ENCODE measurements at places on chromosomes 6 and 20.

DNA sequence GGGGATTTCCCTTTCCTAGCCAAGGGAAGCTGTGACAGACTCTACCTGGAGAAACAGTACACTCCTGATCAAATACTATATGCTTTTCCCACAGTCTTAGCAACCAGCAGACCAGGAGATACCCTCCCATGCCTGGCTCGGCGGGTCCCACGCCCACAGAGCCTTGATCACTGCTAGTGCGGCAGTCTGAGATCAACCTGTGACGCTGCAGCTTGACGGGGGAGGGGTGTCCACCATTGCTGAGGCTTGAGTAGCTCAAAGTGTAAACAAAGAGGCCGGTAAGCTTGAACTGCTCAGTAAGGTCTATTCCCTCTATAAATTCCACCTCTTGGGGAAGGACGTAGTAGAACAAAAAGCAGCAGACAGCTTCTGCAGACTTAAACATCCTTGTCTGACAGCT, 63.2 kb downstream of the WASF1 start:
- no peak for DNase-seq
- no peaks in the 10 kb centered on the region for H3K36me3 ChIP-seq

DNA sequence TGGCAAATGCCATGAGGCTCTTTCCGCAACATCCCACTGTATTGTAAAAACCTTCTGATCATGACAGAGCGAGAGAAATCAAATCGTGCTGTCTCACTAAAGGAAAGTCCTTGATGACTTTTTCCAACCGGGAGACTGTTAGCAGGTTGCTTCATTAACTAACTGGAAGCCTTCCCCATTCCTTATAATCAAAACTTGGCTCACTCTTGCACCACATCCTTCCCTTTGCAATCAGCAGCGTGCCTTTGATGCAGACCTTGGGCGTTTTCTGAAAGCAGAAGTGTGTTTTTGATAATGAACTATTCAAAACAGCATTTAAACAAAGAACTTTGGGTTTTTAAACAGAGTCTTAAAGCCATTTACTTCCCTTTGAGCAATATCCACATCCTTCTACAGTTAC, 96.2 kb upstream of the CNR1 start:
- no peak overlapping the region for H3K4me3 ChIP-seq
- no peaks in the 10 kb centered on the region for H3K4me1 ChIP-seq
- no peaks in the 10 kb centered on the region for H3K36me3 ChIP-seq
- DNase-seq = no peak
- no peaks in the 10 kb centered on the region for H3K27me3 ChIP-seq

DNA sequence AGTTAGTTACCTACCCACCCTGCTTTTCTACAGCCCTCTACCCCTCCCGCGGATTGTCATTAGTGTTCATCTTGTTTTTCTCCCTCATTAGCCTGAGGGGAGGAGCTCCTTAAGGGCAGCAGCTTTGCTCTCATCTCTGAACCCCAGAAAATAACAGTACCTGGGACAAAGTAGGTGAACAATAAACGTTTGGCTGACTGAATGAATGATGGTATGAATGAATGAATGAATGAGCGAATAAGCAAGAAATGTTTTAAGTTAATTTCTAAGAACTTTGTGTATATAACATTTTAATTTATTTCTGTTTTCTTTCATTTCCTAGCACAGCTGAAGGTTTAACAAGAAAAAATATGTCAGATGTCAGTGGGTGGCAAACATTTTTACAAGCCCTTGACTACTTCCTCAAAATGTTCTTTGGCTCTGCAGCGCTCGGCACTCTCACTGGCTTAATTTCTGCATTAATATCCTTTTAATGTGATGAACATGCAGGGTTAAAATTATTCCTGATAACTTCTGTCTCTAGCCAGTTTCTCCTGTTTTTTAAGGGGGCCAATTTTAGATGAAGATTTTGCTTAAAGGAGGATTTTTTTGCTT, 50.1 kb downstream of the SLC9A8 start:
- peaks cover 40% of the 10 kb centered on the region for H3K36me3 ChIP-seq
- H3K4me1 ChIP-seq = peaks cover 5% of the 10 kb centered on the region
- no peak overlapping the region for H3K27ac ChIP-seq
- H3K4me3 ChIP-seq = no peak overlapping the region

- no peak for DNase-seq
- no peak overlapping the region for H3K4me3 ChIP-seq
- H3K27ac ChIP-seq = no peak overlapping the region
- H3K36me3 ChIP-seq = peaks cover 25% of the 10 kb centered on the region
- no peaks in the 10 kb centered on the region for H3K4me1 ChIP-seq
- H3K27me3 ChIP-seq = no peaks in the 10 kb centered on the region
Measured at GRCh38 chr6:166444446-166444845, 61.7 kb upstream of the MPC1 start.

GRCh38 chr20:51178153-51178552, 155.2 kb upstream of the KCNG1 start:
- H3K27ac ChIP-seq = no peak overlapping the region
- H3K4me1 ChIP-seq = no peaks in the 10 kb centered on the region
- no peak for DNase-seq

DNA sequence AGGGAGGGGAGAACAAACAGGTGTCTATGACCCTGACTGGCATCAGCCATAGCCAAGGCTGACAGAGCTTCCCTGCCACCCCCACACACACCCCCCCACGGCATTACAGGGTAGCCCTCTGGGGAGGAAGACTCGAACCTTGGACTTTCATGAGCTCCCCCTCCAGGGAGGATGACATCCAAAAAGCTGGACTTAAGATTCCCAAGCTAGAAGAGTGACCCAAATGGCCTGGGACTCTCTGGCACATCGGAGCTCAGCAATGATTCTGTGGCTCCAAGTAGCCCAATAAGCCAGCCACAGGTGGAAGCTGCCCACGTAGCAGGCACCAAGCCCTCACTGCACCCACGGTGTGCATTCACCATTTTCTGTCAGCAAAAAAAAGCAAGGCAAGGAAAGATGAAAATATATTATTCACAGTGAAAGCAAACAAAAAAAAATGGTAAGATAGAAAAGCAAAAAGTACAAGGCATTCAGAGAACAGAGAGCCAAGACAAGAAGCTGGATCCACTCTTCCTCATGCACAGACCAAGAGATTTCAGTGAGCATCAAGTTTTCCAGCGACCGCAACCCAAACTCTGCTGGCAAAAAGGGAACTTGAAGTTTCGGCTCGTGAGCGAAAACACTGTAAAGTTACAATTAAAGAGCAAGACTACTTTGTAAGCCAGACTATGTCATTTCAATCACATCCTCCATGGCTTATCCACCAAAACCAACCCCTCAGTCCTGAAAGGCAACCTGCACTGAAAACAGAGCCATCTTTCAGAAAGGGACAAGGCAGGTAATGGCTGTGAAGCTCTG, 10.9 kb downstream of the JAG1 start:
- no peak overlapping the region for H3K4me3 ChIP-seq
- H3K36me3 ChIP-seq = peaks cover 48% of the 10 kb centered on the region
- H3K27me3 ChIP-seq = no peaks in the 10 kb centered on the region
- no peak overlapping the region for H3K27ac ChIP-seq
- DNase-seq = peak; percentile 44
- H3K4me1 ChIP-seq = peaks cover 91% of the 10 kb centered on the region

GRCh38 chr20:63325554-63326313, 32.7 kb downstream of the COL20A1 start:
- peaks cover 55% of the 10 kb centered on the region for H3K27me3 ChIP-seq
- no peak overlapping the region for H3K4me3 ChIP-seq
- DNase-seq = no peak

- H3K4me1 ChIP-seq = no peaks in the 10 kb centered on the region
- H3K4me3 ChIP-seq = no peak overlapping the region
- DNase-seq = no peak
- H3K36me3 ChIP-seq = no peaks in the 10 kb centered on the region
Measured at GRCh38 chr6:10256113-10256690, 158.7 kb downstream of the TFAP2A start.

DNA sequence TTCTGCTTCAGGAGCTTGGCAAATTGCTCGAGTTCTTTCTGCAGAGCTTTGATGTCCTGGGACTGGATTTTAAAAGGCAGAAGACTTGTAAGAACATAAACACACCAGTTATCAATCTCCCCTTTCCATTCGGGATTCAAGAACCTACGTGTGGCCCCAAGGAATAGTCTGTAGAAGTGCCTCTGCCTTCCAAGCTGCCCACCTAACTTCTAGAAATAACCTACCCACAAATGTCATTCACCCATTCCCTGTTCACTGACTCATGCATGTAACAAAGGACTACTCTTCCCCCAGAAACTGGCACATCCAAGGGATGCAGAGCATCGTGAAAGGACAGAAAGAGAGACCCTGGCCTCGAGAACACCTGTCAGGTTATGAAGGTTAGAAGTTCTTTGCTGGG, 4.5 kb downstream of the POU5F1 start:
- no peaks in the 10 kb centered on the region for H3K4me1 ChIP-seq
- H3K4me3 ChIP-seq = no peak overlapping the region
- H3K27ac ChIP-seq = no peak overlapping the region
- peaks cover 8% of the 10 kb centered on the region for H3K36me3 ChIP-seq
- no peak for DNase-seq

DNA sequence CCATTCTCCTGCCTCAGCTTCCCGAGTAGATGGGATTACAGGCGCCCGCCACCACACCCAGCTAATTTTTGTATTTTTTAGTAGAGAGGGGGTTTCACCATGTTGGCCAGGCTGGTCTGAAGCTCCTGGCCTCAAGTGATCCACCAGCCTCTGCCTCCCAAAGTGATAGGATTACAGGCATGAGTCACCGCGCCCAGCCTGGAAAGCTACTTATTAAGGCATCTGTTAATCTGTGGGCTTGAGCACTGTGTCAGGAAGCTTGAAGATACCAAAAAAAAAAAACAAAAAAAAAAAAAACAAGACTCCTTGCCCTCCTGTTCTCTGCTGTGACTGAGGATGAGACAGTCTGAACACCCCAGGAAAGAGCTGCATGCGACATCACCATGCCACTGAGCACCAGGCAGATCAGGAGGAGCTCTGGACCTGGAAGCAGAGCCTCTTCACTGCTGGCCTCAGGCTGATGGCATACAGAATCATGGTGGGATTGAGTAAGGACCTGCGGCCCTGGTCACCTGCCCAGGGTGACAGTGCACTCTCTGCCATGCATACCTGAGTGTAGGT, 166.5 kb upstream of the SNX9 start:
- H3K4me3 ChIP-seq = no peak overlapping the region
- no peak overlapping the region for H3K27ac ChIP-seq
- H3K27me3 ChIP-seq = no peaks in the 10 kb centered on the region
- peak; percentile 40 for DNase-seq
- peaks cover 8% of the 10 kb centered on the region for H3K36me3 ChIP-seq
- H3K4me1 ChIP-seq = no peaks in the 10 kb centered on the region

GRCh38 chr20:60101201-60101890, 143.1 kb downstream of the CDH26 start:
- H3K27ac ChIP-seq = no peak overlapping the region
- peaks cover 6% of the 10 kb centered on the region for H3K27me3 ChIP-seq
- DNase-seq = no peak

GRCh38 chr20:56414842-56415765, 3.0 kb downstream of the CASS4 start:
- no peak for DNase-seq
- no peaks in the 10 kb centered on the region for H3K36me3 ChIP-seq
- H3K27me3 ChIP-seq = no peaks in the 10 kb centered on the region
- H3K4me1 ChIP-seq = peaks cover 14% of the 10 kb centered on the region
- H3K4me3 ChIP-seq = no peak overlapping the region

DNA sequence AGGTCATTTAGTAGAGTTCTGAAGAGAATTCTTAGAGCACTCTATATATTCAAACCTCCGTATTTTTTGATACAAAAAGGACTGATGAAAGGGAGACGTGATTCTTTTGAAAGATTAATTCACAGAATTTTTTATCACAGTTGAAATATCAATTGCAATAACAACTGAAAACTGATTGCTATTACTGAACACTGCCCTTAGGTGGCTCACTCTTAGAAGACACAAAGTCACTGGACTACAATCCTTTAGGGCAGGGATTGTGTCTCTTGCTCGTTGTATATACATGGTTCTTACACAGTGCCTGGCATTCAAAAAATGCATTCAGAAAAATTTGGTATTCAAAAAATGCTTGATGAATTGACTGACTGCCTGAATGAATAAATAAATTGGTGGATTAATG, 17.1 kb upstream of the CALHM6 start:
- DNase-seq = no peak
- no peak overlapping the region for H3K27ac ChIP-seq
- no peaks in the 10 kb centered on the region for H3K36me3 ChIP-seq
- no peak overlapping the region for H3K4me3 ChIP-seq
- no peaks in the 10 kb centered on the region for H3K27me3 ChIP-seq

- no peak for DNase-seq
- no peak overlapping the region for H3K27ac ChIP-seq
- H3K27me3 ChIP-seq = no peaks in the 10 kb centered on the region
- H3K4me3 ChIP-seq = no peak overlapping the region
- no peaks in the 10 kb centered on the region for H3K4me1 ChIP-seq
Measured at GRCh38 chr6:69456086-69456485, 340.7 kb downstream of the LMBRD1 start.

DNA sequence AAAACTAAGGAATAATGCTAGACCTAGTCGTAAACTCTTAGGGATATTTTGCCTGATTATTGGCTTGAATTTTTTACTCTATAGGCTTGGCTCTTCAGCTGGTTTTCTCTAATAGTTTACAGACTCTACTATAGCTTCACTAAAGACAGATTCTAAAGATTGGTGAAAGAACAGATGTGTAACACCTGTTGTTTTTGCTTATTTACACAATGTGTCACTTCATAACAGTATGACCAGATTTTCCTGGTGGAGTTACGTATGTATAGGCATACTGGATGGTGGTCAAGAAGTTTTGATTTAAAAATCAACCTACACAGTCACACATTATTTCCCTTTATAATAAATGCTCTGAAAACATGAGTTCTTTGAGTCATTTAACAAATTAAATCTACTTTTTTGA, 4.8 kb downstream of the COL19A1 start:
- peaks cover 9% of the 10 kb centered on the region for H3K27me3 ChIP-seq
- H3K27ac ChIP-seq = no peak overlapping the region
- no peak for DNase-seq
- no peaks in the 10 kb centered on the region for H3K36me3 ChIP-seq

DNA sequence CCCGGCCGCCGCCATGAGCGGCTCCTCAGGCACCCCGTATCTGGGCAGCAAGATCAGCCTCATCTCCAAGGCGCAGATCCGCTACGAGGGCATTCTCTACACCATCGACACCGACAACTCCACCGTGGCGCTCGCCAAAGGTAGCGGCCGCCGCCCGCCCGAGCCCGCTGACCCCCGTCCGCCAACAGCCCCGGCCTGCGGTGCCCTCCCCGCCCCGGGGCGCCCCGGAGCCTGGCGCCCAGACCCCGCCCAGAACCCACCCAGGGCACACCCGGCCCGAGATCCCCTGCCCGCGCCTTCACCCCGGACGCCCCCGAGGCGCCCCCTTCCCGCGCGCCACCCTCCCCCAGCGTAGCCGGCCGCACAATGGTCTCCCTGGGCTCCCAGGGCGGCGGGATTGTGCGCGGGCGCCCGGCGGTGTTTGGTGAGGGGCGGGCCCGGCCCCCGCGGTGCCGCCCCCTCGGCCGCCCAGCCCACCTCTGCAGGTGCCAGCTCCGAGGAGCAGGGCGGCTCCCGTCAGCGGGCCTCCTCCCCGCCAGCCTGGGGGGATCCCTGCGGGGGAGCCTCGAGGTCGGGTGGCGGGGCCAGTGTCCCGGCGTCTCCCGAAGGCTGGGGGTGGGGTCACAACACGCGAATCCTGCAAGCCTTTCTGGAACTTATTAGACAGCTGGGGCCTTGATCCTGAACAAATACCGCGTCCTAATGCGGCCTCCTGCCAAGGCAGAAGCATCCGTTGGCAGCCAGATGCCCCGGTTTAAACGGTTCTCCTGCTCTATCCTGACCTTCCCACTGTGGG, 577 bp downstream of the LSM14B start:
- peak overlapping the region; percentile 91 for H3K27ac ChIP-seq
- no peak for DNase-seq
- H3K4me3 ChIP-seq = peak overlapping the region; percentile 82
- H3K36me3 ChIP-seq = peaks cover 31% of the 10 kb centered on the region
- H3K4me1 ChIP-seq = peaks cover 18% of the 10 kb centered on the region
- peaks cover 13% of the 10 kb centered on the region for H3K27me3 ChIP-seq

All from suprapubic skin (tissue), 4 donors.